ENCODE measurements at places on chromosomes 3 and 15.

DNA sequence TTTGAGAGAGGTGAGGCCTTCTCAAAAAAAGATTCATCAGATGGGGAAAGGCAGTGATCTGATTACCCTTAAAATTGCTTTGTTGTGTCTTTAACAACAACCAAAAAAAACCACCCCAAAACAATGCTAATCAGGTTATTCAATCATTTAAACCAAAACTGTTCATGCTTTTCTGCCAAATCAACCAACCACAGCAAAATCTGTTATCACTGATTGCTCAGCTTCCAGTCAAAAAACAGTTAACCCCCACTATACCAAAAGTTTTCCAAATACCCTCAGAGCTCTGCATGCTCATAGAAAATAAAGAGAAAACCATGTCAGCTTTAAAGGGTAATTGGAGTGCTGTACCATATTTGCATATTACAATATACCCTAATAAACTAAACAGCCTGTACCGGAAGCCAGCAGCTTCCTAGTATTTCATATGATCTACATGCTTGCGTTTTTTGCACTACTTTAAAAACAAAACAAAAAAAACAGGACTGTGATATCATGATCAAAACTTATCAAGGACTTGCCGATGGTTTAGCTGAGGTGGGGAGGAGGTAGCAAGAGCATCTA, 22.8 kb downstream of the SATB1 start:
- DNase-seq: no peak

DNA sequence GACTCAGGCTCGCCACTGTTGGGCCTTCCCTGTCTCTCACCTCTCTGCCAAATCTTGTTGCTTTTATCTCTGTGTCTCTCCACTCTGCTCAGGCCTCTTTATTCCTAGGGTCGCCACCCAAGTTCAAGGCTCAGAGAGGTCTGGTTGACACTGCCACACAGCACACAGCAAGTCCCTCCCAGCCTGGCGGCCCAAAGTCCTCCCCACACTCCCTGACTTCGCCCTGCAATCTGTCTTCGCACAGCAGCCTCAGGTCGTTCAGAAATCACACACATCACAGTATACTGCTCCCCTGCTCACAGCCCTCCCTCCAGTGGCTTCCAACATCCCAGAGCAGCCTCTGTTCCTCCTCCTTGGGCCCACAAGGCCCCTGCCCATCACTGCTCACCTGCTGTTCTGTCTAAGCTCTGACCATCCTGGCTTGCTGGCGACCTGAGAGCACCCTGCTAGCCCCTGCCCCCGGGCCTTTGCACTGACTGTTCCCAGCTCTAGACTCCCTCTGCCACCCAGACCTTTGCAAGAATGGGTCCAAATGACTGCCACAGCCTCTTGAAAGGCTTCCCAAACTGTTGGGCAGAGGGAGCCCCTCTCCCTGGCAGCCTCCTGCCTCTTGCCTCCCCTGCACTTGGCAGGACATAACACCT, 48.4 kb downstream of the MGLL start:
- DNase-seq: no peak

DNA sequence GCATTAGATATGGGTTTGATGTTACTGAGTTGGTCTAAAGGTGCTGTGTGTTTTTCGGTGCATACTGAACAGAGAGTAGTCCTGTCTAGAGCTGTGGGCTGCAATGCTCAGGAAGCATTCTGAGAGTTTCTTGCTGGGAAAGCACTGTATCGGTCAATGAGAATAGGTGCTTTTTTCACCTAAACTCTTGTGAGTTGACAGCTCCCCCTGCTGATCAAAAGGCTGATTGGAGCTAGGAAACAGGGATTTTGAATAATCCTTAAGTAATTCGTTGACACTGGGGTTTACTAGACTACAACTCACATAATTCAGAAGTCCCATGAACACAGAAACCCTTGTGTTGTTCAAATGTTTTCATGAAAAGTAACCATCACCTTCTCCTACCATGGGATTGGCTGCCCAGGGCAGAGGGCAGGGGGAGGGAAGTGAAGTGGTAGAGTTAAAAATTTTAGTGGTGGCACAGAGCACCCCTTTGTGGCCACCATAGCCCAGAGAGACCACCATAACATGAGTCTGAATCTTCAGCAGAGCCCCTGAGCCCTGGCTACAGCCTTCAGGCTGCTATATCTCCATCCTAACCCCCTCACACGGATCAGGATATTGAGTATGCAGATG, 13.0 kb upstream of the MANF start:
- peak; percentile 73 for DNase-seq

DNA sequence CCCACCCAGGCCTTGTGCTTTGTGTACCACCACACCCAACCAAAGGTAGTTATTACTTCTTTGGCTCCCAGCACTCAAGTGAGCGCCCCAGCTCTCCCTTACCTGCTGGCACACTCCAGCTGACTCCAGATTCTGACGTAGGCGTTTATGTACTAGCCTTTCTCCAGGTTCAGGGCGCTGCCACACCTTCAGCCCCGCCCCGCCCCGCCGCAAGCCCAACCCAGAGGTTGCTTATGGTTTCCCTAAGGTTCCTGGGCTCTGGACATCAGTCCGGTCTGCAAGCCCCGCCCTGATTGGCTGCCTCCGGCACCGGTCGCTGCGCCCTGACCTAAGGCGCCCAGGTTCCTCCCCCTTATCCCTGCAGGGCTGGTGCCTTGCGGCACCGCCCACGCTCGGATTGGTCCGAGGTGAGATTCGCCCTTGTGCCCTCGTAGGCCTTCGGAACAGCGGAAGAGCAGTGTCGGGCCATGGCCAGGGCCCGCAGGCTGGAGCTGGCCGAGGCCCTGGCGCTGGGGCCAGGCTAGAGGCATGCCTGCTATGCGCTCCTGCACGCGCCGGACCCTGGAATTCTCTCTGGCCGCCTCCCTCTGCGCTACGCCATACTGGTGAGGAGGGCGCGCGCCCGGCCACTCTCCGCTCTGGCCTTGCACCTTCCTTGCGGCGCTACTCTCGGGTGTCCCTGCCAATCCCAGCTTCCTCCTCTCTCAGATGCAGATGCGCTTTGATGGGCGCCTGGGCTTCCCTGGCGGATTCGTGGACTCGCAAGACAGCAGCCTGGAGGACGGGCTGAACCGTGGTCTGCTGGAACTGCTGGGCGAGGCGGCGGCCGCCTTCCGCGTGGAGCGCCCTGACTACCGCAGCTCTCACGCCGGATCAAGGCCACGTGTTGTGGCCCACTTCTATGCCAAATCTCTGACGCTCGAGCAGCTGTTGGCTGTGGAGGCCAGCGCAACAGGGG, 19.8 kb upstream of the NUDT16 start:
- no peak for DNase-seq

GRCh38 chr3:130979117-130979516, 47.5 kb downstream of the ASTE1 start:
- no peak for DNase-seq

DNA sequence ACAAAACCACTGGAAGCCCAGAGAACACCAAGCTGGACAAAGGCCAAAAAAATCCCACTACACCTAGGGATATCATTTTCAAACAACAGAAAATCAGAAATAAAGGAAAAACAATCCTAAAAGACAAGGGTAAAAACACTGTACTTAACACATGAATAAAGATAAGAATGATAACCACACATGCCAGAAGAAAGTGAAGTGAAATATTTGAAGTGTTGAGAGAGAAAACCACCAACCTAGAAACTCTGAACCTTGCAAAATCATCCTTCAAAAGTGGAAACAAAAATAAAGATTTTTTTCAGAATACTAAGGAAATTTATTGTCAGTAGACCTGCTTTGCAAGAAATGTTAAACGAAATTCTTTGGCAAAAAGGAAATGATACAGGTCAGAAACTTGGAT, 45.1 kb downstream of the KPNA1 start:
- DNase-seq: peak; percentile 13

DNA sequence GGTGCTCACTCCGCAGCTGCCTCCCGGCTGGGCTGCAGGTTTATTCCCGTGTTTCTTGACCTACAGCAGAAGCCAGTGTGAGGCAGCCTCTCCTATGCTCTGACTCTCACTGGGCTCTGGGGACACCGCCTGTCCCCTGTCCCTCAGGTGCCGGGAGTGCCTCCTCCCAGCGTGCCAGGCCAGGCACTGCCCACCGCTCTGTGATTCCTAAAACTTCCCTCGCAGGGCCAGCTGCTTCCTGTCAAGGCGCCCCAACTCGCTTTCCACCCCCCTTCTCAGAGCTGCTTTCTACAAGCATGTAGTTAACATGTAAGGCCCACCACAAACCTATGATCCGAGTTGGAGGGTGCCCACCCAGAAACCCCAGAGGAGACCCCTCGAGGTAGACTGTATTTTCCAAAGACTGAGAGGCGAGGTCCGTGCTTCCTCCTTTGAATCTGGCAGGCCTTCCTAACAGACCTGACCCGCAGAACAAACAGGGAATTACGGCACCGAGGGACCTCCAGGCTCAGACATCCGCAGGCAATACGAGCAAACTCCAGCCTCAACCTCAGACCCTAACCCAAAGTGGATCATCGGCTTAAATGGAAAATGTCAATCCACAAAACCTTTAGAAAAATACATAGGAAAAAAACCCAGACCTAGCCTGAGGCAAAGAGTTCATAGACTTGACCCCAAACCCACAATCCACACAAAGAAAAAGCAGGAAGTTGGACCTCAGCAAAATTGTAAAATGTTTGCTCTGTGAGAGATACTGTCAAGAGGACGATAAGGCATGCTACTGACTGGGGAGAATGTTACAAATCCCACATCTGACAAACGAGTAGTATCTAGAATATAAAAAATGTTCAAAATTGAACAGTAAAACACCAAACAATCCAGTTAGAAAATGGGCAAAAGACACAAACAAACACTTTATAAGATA, 121.3 kb upstream of the IQSEC1 start:
- no peak for DNase-seq

DNA sequence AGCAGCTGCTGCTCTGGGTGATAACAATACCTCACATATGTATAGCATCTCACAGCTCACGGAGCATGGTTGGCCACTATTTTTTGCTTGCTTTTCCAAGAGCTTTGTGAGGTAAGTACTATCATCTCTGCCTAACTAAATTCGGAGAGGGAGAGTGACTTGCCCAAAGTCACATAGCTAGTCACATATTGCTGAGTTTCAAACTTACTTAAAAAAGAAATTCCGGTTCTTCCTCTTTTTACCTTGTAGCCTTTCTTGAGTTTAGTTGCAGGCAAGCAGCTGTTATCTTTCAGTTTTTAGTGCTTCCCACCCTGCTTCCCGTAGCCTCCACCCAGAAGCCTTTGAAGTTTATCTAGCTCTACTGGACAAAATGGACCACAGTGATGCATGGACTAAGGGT, 309.2 kb downstream of the PDCD6IP start:
- DNase-seq: no peak

DNA sequence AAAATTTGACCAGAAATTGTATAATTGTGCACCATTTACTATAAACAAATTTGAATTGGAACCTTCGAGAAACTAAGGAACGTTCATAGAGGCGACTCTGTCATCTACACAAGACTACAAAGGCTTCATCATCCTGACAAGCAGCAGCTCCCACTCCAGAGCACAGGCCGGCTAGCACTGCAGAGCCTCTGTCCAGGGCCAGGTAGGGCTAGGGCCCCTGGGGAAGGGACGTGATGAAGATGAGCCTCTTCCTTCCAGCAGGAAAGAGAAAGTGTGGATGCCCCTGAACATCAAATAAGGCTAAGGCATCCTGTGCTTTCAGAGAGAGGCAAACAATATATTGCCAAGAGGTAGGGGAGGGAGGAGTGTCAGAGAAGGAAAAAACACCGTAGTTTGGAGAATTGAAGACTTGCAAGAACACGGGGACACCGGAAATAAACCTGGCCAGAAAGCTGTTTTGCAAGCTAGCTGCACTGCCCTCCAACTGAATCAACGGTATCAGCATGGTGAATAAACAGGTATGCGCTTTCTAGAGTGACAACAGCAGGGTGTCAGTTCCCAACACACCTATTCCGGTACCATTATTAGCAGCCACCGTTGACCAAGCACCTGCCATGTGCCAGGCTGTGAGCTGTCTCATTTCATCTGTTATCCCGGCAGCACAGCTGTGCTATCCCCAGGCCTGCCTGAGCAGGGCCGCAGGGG, 12.4 kb downstream of the XXYLT1 start:
- DNase-seq: no peak

- no peak for DNase-seq
Observed at GRCh38 chr15:66027268-66027805, 158.0 kb downstream of the RAB11A start.

DNA sequence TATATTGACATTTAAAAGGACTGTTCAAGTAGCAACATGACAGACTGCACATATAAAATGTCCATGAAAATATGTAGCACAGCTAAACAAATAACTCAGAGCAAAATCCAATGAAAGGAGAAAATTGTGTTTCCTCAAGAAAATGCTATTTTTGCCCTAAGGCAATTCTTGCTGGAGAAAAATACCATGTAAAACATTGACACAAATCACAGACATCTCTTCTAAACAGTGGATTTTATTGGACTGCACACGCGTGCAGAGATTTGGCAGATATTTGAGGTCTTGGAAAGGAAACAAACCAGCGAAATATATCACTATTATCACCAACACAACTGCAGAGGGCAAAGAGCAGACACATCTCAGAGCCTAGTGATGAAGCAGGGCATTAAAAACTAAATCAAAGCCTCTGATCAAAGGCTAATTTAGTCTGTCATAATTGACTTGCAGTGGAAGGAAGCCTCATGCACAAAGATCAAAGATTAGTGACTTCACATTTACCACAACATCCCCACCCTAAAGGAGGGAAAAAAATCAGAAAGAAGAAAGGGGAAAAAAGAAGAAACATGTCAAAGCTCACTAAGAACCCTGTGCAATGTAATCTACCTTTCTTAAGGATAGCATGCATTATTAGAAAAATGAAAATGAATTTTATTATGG, 52.4 kb downstream of the CHL1 start:
- no peak for DNase-seq

DNA sequence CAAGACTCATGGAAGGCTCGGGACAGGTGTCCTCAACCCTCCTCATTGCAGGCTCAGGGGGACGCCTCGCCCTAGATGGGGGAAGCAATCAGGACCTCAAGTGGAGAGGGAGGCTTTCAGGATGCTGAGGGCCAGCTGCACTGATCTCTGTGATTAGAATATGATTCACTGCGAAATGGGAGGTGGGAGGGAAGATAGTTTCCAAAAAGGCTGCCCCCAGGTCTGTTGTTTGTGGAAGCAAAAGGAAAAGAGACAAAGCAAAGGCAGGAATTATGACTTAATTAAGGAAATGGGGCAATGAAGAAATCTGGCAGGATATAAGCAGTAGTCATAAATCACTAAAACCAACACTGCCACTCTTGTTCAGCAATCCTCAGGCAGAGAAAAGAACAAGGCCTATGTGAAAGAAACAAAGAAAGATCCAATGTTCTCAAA, 85.6 kb upstream of the ABHD17C start:
- no peak for DNase-seq

DNA sequence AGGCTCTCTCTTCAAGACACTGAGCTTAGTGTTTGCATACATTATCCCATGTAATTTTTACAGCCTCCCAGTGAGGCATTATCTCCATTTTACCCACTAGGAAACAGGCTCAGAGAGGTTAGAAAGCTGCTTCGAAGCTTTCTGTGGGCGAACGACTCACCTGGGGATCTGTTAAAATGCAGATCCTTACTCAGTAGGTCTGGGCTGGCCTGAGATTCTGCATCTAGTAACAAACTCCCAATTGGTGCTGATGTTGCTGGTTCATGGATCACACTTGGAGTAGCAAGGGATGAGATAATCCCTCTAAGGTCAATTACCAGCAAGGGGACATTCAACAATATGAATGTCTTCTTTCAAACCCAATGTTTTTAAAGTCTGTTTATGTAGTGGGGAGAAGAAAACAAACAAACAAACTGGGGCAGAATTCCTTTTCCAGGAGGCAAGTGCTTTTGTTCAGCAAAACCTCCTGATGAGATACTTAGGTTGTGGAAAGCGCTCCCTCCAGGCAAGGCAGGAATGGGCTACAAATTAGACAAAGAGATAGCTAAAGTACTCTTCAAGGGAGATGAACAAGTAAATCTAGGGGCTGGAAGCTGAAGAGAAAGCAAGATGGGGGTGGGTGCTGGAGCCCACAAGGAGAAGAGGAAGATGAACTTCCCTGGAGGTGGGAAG, 311.9 kb downstream of the SHQ1 start:
- DNase-seq: no peak

All from astrocyte of the cerebellum (primary cell).